ENCODE measurements at places on chromosomes 7 and 10.

DNA sequence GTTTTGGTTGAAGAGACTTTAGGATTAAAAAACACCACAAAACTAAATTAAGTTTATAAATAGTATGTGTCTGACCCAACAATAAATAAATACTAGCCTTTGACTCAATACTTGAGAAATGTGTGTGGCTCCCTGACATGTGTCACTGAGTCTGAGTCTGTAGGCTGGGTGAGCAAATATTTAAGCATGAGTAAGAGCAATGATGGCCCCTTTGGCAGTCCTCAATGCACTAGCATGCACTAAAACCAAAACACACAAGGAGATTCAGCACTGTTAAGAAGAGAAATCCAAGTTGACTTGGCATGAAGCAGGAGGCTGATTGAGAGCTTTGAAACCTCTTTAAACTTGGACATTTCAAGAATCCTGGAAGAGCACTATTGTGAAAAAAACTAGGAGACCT is 37.1 kb downstream of the CCDC71L start:
- no peak for DNase-seq

DNA sequence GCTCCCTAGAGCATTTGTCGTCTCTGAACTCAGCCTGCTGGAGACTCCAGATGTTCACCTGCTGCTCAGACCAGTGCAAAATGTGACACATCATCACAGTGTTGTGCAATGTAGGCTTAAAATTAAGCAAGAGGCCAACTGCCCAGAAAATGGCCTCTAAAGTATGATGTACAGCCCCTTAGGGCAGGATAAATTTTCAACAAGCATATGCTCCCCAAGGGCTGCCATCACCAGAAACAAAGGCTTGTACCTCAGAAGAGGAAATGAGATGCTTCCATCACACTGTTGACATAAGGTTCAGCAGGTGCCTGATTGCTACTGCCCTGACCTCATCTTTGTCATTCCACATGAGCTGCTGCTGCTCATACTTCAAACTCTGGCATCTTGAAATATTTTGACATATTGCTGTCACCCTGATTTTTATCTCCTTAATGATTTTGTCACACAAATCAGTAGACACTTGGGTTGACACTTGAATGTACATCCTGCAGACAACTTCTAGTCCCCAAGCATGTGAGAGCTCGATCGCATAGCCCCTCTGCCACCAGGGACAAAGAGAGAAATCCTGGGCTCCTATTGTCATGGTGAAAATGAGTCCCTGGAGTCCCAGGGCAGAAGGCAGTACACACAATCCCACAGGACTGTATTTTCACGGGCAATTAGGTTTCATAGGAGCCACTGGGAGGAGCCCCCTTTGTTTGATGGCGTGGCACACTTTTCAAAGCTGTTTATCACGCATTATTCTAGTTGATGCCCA is 219.7 kb upstream of the STK17A start:
- DNase-seq: no peak

DNA sequence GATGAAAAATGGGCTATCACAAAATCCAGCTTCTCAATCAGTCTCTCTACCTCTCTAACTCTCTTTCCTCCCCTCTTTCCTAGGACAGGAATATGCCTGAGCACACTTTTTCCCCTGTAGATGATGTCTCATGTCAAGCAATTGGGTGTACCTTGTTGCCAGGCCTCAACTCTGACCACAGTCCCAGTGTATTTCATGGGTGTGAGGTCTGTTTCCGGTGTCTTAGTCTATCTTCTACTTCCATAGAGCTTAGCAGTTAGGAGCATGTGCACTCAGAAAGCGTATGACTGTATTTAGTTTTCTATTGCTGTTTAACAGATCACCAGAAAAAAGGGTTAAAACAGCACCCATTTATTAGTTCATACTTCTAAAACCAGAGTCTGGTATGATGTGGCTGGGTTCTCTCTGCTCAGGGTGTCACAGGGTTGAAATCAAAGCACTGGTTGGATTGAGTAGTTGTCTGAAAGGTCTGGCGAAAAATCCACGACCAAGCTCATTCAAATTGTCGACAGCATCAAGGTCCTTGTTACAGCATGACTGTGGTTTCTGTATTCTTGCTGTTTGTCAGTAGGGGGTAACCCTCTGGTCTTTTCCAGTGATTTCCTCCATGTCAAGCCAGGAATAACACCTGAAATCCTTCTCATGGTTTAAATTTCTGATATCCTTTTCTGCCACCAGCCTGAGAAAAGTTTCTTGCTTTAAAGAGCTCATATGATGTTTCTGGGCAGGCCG is 130.0 kb downstream of the THSD7A start:
- DNase-seq: no peak

GRCh38 chr10:85623758-85624157 is 742.8 kb downstream of the GRID1 start:
- no peak for DNase-seq
